Naive thymus-derived CD4-positive, alpha-beta T cell (primary cell): ENCODE measurements at places on chromosomes 5 and 9. TPM values are rescaled to one million over a fixed set of nuclear protein-coding genes. Genes with fewer than 3 reads are reported as not detected.
A peak's percentile ranks its signal among the peaks of the same experiment; 100 is the strongest.

GRCh38 chr9:72025906-72026305 lies 34.5 kb downstream of the C9orf57 start:
- DNase-seq = no peak

GRCh38 chr5:142551338-142552067 lies 134.4 kb downstream of the FGF1 start:
- no peak for DNase-seq

GRCh38 chr9:97873425-97873824 lies 20.4 kb downstream of the FOXE1 start:
- no peak for DNase-seq

- no peak for DNase-seq
Measured at GRCh38 chr5:15741591-15741990, 241.6 kb downstream of the FBXL7 start.

GRCh38 chr5:66012271-66012670 lies 85.9 kb downstream of the ERBIN start:
- no peak for DNase-seq

DNA sequence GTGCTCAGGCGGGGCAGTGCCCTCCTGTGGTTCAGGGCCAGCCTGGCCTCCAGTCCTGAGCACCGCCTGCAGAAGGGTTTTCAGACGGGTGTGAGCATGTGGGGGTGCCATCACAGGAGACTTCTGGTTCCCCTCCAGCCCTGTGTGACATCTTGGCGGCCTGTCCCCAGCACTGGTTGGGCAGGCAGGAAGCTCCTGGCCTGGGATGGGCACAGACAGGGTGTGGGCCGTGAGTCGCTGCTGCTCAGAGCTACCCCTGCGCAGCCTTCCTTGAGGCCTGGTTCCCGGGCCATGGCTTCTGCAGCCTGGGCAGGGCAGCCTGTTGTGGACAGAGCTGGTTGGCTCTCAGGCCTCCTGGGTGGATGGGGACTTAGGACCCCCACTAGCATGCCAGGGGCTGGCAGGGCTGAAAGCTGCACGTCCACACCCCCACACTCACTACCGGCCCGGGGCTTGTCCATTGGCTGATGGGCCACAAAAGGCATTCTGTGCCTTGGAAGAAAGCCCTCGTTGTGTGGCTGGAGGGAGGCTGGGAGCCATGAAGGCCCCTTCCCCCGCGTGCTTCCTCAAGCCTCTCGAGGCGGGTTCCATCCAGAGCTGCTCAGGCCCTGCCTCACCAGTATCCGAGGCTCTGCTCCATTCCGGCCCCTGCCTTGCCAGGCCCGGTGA lies 58.7 kb downstream of the RXRA start:
- no peak for DNase-seq

DNA sequence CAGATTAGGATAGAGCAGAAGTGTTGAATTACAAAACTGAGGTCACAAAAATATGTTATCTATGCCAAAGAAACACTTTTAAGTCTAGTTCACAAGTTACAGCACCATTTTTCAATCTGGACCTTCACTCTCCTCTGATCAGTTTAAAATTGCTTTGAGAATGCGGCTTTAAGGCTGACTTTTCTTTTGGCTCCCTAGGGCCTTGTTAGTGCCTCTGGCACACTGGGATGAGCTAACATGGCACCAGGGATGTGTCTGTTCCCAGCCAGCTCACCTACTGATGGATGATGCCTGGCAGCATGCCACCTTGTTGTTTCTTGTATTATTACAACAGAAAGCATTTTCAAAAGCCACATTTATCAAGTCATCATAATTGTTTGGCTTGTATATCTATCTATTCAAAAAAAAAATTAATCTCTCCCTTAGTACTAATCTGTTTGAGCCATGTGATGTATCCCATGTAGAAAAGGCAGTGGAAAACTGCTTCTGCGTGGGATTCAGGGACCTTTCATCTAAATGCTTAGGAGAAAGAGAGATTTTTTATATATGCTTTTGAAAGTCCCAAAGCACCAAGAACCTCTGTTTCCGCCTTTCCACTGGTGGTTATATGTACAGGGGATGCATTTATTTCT lies 46.6 kb downstream of the ADAMTSL1 start:
- no peak for DNase-seq

- DNase-seq = no peak
Measured at GRCh38 chr5:155434681-155435080, 421.1 kb downstream of the KIF4B start.

- DNase-seq = no peak
Measured at GRCh38 chr9:36423206-36423605, 23.1 kb upstream of the RNF38 start.

DNA sequence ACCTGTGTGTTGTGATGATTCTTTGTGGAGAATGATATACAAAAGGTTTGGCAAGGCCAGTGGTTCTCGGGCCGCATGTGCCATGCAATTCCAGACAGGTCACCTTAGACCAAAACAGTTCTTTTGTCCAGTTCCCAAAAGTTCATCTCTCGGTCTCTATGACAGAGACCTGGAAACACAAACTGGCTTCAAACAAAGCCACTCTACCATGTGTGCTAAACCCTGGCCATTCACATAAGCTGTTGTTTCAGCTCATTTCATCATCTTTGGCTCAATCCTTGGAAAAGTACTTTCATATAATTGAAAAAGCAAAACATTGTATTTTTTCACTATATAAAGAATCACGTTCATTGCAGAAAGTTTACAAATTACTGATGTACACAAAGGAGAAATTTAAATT lies 210.5 kb upstream of the SEMA6A start:
- no peak for DNase-seq

GRCh38 chr5:79133121-79133656 lies 21.6 kb downstream of the BHMT start:
- peak; percentile 48 for DNase-seq

DNA sequence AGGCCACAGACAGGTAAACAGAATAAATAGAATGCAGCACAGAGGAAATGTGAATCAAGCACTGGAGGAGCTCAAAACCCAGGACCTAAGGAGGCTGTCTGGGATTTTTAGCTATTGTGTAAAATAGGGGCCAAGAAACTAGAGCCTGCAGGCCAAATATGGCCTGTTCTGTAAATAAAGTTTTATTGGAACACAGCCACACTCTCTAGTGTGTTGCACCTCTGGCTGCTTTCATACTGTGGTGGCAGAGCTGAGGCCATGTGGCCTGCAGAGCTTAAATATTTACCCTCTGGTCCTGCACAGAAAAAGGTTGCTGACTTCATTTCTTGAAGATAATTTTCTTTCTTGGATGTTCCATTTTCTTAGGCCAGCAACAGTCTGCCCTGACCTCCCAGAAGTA lies 136.4 kb downstream of the WDR41 start:
- DNase-seq = no peak

- peak; percentile 3 for DNase-seq
Measured at GRCh38 chr9:20684875-20685696, 1.0 kb downstream of the FOCAD start.

- no peak for DNase-seq
Measured at GRCh38 chr5:22998774-22999173, 145.6 kb upstream of the CDH12 start.

- DNase-seq = no peak
Measured at GRCh38 chr5:98415663-98416062, 357.8 kb upstream of the RGMB start.

DNA sequence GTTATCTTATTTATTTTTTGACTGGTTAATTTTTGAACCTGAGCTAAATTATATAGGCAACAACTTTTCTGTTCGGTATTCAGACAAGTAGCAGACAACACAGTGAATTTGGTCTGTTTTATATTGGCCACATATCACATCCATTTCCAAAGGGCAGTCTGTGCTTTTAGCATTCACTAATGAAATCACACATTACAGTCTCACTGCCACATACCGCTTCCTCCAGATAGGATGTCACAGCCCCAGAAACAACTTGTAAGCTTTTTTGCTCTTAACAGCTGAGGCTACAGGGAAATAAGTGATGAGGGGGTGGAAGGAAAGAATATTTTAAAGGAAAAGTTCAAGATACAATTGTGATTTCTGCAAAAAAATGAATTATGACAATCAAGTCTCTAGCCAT lies 140.6 kb downstream of the PLCXD3 start:
- no peak for DNase-seq

- DNase-seq = no peak
Measured at GRCh38 chr9:76595645-76596044, 136.7 kb downstream of the GCNT1 start.

SLC25A48 gene
- total RNA-seq = not detected

DPYSL3 gene
- 0.11 TPM for total RNA-seq

ZFP2 gene
- 1.9 TPM for total RNA-seq
